H7 (cell line): ENCODE measurements at places on chromosomes 5 and 9.

- DNase-seq: peak; percentile 92
Measured at GRCh38 chr9:129584136-129584535, 36.8 kb downstream of the C9orf50 start.

GRCh38 chr5:76908166-76908565, 44.7 kb upstream of the CRHBP start:
- DNase-seq: no peak

DNA sequence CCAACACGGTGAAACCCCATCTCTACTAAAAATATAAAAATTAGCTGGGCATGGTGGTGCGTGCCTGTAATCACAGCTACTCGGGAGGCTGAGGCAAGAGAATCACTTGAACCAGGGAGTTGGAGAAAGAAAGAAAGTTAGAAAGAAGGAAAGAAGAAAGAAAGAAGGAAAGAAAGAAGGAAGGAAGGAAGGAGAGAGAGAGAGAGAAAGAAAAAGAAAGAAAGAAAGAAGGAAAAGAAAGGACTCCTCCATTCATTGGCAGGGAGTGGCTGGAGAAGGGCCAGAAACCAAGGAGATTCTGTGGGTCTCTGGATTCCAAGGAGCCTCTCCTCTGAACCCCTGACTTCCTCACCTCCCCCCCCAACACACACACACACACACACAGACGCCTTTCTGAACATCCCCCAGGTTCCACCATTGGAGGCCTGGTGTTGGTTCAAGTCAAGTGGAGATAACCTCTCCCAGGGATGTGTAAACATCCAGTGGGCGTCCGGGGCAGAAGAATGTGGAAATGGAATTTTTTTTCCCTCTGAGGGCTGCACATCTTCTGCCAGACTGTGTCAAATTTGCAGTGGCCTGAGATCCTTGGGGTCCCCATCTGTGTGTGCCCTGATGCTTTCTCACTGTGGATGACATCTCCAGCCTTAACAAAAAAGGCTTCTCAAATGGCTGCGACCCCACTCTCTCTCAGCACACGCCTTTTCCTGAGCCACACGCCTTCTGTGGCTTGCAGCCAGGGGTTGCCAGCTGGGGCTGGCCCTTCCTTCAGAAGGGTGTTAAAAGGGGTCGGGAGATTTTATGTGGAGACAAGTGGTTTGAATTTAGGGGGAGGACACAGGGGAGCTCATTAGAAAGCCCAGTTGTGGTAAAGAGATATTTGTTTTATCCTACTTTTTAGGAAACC, 109.3 kb upstream of the HAND1 start:
- DNase-seq: no peak

- no peak for DNase-seq
Measured at GRCh38 chr5:97541864-97542263, 358.8 kb upstream of the RIOK2 start.

- DNase-seq: peak; percentile 57
Measured at GRCh38 chr5:157143127-157143971, 684 bp upstream of the MED7 start.

- no peak for DNase-seq
Measured at GRCh38 chr5:23072179-23072578, 219.0 kb upstream of the CDH12 start.

DNA sequence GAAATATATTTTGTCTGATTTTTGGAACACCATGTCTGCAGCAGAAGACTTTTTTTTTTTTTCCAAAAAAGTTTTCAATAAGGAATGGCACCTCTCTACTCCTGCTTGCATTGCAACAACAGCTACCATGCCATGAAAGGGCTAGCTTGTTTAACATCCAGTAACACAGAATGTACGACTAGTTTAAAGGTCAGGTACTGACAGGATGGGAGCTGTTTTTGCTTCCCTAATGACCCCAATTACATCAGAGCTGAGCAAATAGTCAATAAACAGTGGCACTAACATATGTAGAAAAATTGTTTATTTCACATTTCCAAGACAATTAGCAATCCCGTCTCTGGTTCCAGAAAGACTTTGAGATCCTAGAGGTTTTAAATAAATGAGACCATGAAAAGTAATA, 693.8 kb downstream of the NR2F1-AS1 start:
- no peak for DNase-seq

- DNase-seq: no peak
Measured at GRCh38 chr5:60178101-60178500, 284.6 kb upstream of the PDE4D start.

DNA sequence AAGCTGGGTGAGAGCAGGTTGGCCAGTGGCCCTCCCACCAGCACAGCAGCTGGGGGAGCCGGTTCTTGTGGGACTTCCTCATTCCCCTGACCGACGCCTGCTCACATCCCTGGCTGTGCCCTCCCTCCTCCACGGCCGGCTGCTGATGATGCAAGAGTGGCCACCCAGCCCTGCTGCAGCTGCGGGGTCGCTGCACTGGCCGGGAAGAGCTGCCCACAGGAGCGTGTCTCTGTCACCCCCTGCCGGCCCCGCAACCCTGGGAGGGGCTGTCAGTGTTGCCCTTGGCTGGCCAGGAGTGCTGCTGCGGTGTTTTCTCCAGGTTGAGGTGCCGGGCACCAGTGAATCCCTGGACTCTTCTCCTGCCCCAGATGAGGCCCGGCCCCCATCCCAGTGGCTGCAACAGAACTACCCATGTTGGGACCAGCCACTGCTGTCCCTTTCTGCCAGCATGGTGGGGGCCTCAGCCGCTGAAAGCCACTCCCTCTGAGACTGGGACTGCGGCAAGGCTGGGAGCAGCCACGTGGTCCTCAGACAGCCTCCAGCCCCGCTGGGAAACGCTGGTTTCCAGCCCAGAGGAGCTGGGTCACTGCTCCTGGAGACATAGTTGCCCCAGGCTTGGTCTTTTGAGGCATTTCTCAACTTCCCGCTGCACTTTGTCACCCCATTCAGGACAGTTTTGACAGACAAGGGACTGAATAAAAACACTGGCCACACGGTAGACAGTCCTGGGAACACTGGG, 739 bp downstream of the CARD9 start:
- DNase-seq: peak; percentile 83

DNA sequence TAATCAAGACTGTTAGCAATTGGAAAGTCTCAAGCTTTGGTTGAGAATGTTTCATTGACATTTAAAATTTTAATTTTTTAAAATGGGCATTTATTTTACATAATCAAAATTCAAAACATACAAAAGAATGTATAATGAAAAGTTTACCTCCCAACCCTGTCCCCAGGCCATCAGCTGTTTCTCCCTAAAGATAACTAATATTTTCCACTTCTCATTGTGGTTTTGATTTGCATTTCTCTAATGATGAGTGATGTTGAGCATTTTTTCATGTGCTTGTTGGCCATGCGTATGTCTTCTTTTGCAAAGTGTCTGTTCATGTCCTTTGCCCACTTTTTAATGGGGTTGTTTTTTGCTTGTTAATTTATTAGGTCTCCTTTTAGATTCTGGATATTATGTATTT, 11.4 kb upstream of the MACIR start:
- no peak for DNase-seq

DNA sequence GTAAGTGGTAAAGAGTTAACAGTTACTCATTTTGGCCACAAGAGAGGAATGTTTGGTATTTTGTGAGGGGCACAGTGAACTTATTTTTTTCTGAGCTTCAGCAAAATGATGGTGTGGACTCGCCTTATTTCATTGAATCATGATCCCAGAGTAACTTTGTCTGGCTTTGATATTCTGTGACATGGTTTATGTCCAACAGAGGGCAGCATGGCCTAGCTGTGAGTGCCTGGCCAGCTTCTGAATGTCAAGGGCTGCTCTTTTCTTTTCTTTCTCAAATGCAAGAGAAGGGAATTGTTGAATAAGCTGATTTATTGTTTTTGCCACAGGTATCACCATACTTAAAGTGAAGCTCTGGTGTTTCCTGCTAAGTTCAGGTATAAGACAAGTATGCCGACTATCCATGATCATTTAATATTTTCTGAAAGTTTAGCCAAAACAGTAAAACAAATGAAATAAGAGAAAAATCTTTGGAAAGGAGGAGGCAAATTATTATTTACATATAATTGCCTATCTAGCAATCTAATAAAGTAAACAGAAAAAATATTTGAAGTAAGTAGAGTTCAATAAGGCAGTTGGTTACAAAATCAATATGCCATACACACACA, 31.7 kb downstream of the MRPL22 start:
- peak; percentile 40 for DNase-seq

GRCh38 chr5:43652537-43653302, 49.7 kb downstream of the NNT start:
- DNase-seq: no peak

GRCh38 chr9:17856995-17857394, 278.1 kb downstream of the SH3GL2 start:
- no peak for DNase-seq

GRCh38 chr5:120457839-120458507, 6.1 kb upstream of the PRR16 start:
- DNase-seq: peak; percentile 29

- peak; percentile 54 for DNase-seq
Measured at GRCh38 chr9:6054280-6055099, 39.1 kb upstream of the RANBP6 start.

- DNase-seq: no peak
Measured at GRCh38 chr5:67033880-67034651, 162.5 kb downstream of the CD180 start.

DNA sequence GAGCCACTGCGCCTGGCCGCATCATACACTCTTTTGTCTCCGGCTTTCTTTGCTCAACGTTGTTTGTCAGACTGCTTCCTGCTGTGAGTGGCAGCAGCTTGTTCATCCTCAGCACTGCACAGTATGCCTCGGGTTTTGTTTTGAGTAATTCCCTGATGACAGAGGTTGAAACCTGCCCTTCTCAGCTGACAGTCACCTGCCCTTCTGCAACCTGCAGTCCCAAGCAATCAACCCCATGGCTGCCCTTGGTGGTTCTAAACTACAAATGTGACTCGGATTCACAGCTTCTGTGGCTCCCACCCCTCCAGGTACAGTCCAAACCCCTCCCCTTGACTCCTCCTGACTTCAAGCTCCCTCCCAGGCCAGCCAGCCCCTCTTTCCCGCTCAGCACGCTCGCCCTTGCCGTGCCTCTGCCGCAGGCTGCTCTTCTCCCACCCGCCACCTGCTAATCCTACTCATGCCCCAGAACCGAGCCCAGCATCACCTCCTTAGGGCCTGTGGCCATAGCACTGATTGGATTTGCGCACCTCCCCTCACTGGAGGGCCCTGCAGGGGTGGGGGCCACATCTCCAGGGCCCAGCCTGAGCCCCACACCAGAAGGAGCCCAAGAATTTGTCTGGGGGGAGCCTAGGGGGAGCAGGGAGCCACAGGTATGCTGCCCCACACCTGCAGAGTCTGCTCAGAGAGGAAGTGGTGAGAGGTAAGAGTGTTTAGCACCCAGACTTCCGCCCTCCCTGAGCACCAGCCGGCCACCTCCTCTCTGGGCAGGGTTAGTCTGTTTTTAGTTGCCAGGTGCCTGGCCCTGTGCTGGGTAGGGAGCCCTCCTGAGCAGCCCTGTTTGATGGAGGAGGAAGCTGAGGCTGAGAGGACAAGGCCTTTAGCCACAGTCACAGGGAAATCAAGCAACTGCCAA, 10.1 kb downstream of the EEIG1 start:
- peak; percentile 72 for DNase-seq

- DNase-seq: no peak
Measured at GRCh38 chr9:116953271-116953670, 266.2 kb downstream of the TRIM32 start.

DNA sequence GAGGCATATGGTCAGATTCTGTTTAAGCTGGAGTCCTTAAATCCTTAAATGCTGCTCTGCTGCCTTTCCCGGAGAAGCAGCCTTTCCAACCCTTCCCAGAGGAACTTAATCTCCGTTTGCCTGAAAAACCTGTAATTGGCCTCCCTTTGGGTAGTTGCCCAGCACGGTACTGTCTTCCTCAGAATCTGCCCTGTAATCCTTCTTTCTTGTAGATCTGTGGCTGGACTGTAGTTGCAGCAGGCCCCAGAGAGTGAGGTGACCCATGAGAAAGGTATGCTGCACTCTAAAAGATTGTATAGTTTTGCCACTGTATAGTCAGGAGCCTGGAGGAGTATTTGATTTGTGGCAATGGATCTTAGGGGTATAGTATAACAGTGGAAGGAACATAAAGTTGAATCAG, 11.7 kb downstream of the SPIN1 start:
- no peak for DNase-seq

GRCh38 chr5:144328980-144329379, 158.3 kb downstream of the KCTD16 start:
- DNase-seq: no peak

DNA sequence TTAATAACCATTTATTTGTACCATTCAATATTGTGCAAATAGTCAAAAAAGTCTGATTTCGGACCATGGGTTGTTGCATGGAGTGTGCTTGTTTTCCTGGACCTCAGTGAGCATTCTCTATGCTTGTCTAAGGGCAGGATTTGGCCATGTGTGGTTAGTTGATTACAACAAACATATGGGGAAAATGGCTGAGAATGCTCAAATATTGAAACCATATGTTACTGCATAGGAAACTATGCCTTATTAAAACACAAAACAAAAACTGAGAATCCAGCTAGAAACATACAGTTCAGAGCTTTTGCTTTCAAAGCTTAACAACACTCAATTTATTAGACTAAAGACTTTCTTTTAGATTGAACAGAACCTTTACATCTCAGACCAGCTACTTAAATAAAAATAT, 928.3 kb downstream of the NR2F1-AS1 start:
- DNase-seq: no peak

- DNase-seq: no peak
Measured at GRCh38 chr5:178664141-178664540, 37.3 kb upstream of the CLK4 start.

DNA sequence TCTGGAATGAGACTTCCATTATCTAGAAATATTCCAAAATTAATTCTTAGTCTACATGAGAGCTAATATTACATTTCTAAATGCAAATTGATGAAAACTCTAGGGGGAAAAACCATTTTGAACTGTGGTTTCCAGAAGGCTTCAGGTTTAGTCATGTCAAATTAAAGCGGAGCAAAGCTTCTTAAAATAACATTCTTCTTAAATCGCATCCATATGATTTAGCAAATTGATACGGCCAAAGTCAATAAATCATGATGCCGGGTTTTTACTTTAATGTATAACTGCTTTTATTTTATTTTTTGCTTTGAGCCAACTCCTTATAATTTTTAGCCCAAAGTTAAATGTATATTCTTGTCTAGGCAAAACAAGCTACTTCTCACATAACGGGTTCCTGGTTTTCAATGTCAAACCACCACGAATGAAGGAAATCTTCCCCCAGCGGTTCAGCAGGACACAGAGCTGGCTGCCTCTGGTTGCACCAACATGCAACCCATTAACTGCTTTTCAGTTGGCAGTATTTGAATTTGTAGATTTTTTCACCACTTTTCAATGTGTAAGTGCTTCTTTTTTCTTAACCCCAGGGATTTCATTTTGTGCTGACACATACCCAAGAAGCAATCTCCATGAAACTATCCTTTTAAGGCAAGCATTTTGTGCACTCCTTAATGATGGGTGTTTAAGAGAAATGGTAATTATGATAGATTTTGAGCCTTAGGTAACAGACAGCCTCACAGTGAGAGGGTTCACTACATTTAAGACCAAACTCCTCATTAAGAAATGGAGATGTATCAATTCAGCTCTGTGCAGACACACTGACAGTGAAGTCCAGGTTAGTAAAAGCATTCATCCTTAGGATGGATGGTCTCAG, 35.5 kb downstream of the EFNA5 start:
- DNase-seq: no peak
